ENCODE measurements at places on chromosomes 12 and 14.
A peak's percentile ranks its signal among the peaks of the same experiment; 100 is the strongest.

GRCh38 chr14:93954900-93955849 lies 21.2 kb downstream of the ASB2 start:
- peak; percentile 67 for DNase-seq

GRCh38 chr14:101191101-101191720 lies 287.7 kb upstream of the RTL1 start:
- DNase-seq, result no peak

GRCh38 chr12:127070515-127071157 lies 1196.3 kb upstream of the TMEM132C start:
- no peak for DNase-seq

DNA sequence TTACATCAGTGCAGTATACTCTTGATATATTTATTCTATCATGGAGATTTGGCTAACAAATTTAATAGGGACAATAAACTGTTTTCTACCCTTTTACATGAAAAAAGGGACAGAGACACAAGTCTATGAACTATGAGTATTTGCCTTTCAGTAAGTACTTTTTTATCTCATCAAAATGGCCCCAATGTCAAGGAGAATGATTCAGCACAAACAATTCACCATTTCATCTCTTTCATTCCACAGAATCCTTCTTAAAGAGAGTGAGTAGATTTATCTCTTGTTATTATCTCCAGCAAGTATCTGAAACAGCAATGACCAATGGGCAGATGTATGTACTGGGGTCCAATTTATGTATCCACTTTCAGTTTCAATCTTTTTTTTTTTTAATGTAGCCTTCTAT lies 447.5 kb downstream of the NPAS3 start:
- no peak for DNase-seq

DNA sequence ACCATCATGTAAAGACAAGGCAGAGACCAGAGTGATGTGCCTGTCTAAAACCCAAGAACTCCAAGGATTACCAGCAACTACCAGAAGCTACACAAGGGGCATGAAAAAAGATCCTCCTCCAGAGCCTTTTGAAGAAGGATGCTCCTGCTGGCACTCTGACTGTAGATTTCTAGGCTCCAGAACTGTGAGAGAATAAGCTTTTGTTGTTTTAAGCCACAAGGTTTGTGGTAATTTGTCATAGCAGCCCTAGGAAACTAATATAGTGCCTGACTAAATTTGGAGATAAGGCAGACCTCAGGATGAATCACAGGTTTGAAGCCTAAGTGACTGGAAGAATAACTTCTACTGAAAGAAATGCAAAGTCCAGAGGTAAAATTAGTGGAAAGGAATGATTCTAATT lies 132.9 kb downstream of the CEP83 start:
- no peak for DNase-seq

GRCh38 chr12:114400925-114401324 lies 5.0 kb downstream of the TBX5 start:
- DNase-seq, result no peak

DNA sequence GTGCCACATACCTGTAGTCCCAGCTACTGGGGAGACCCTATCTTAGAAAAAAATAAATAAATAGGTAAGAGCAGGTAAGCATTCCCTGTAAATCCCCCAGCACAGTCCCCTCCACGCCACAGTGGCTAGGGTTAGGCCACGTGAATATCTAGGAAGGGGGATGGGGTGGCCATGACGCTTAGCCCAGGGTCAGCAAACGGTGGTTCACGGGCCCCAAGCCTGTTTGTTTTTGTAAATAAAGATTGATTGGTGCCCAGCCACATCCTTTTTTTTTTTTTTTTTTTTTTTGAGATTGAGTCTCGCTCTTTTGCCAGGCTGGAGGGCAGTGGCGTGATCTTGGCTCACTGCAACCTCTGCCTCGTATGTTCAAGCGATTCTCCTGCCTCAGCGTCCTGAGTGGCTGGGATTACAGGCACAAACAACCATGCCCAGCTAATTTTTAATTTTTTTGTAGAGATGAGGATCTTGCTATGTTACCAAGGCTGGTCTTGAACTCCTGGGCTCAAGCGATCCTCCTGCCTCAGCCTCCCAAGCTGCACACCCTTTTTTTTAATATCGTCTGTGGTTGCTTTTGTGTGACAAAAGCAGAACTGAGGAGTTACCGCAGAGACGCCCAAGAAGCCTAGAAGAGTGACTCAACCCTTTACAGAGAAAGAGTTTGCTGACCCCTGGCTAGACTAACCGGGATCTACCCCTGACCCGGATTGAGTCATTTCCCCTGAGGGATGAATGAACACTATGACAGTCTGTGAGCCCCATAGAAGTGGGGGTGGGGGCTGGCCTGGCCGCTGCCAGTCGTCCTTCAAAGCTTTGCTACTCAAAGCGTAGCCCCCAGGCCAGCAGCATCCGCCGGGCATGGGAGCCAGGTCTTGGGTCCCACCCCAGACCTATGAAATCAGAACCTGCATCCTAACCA lies 113.7 kb upstream of the NCOR2 start:
- DNase-seq, result peak; percentile 8

GRCh38 chr14:68546839-68547238 lies 246.0 kb downstream of the ZFP36L1 start:
- DNase-seq, result no peak

GRCh38 chr12:14981049-14981448 lies 8.2 kb downstream of the PDE6H start:
- no peak for DNase-seq

GRCh38 chr12:74431801-74432200 lies 105.8 kb upstream of the ATXN7L3B start:
- DNase-seq, result no peak

- DNase-seq, result no peak
Observed at GRCh38 chr12:131167334-131167733, 213.6 kb downstream of the ADGRD1 start.

GRCh38 chr14:75375983-75376382 lies 51.8 kb upstream of the JDP2 start:
- DNase-seq, result no peak

DNA sequence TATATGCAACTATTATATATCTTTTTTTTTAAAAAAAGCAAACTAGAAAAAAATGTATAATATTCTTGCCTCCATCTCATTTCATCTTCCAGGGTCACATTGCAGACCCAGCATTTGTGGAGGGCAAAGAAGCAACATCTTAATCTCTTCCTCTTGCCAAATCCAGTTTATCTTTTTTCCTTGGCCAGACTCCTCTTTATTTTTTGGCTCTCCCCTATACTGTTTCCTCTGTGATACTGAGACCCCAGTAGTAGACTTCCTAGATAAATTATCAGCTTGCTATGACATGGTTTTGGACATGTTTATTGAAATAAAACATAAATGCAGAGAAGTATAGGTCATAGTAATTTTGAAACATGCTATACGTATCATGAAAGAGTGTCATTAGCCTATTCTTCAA lies 303.8 kb upstream of the DDHD1 start:
- DNase-seq, result no peak

GRCh38 chr12:55673638-55674037 lies 34.1 kb downstream of the ITGA7 start:
- no peak for DNase-seq

- DNase-seq, result no peak
Observed at GRCh38 chr14:55546212-55546874, 33.7 kb upstream of the KTN1 start.

DNA sequence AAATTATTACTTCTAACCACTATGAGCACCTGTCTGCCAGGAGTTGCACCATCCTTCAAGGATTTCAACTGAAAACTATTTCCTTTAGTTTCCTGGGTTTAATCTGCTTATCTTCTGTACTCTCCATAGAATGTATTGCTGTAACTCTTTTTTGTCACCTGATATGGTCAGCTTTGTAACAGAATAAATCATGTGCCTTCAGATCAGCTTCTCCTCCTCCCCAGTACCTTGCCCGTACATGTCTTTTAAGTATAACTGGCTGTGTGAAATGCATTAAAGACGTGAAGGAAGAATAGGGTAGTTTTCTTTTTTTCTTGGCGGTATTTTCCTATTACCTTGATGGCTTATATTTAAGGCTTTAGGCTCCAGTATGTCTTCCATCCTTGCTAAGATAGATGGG lies 200.3 kb upstream of the NAV3 start:
- no peak for DNase-seq

- DNase-seq, result no peak
Observed at GRCh38 chr12:125336246-125336645, 271.0 kb downstream of the AACS start.

GRCh38 chr12:6820166-6820565 lies 1.5 kb upstream of the GPR162 start:
- no peak for DNase-seq

GRCh38 chr14:93707475-93707874 lies 80.8 kb downstream of the PRIMA1 start:
- no peak for DNase-seq

GRCh38 chr12:13179211-13180074 lies 17.1 kb upstream of the EMP1 start:
- DNase-seq, result peak; percentile 78

DNA sequence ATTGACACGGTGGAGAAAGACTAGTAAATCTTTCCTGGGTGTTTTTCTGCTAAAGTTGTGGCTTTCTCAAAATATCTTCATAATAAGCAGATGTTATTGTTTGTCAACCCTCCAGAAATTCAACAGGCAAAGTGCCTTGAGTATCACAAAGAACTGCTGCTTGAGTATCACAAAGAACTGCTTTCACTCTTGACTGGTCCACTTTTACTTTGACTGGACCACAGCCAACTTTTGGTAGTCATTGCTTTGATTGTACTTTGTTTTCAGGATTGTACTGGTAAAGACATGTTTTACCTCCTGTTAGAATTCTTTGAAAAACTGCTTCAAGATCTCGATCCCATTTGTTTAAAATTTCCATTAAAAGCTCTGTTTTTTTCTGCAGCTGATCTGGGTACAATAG lies 62.6 kb downstream of the PDZRN4 start:
- DNase-seq, result no peak

DNA sequence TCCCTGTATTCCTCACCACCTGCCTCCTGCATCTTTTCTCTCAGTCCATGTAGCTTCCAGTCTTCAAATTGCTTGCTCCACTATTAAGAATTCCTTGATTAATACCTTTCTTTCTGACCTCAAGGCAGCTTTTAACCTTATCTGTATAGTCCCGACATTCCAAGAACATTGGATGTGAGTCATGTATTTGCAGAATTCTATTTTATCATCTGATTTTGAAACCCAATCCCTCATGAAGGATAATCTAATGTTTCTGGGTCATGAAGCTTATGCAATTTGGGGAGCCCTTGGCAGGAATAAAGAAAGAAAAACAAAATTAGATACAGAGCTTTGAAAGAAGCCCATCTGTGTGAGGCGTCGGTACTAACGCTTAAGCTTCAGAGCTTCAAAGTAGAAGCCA lies 63.4 kb upstream of the CCND2 start:
- no peak for DNase-seq

GRCh38 chr14:105448706-105449111 lies 25.9 kb upstream of the CRIP2 start:
- DNase-seq, result peak; percentile 76

GRCh38 chr12:98329589-98329988 lies 185.8 kb upstream of the TMPO start:
- DNase-seq, result no peak

DNA sequence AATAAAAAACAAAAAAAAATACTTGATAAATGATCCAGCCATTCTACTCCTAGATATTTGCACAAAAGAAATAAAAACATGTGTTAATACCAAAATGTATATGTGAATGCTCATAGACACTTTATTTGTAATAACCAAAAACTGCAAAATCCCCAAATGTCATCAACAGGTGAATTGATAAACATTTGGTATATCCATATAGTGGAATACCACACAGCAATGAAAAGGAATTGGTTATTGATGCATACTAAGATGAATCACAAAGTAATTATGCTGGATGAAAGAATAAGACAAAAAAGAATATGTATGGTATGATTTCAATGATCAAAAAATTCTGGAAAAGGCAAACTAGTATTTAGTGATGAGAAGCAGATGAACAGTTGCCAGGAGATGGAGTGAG lies 124.7 kb upstream of the VASH1 start:
- DNase-seq, result no peak

DNA sequence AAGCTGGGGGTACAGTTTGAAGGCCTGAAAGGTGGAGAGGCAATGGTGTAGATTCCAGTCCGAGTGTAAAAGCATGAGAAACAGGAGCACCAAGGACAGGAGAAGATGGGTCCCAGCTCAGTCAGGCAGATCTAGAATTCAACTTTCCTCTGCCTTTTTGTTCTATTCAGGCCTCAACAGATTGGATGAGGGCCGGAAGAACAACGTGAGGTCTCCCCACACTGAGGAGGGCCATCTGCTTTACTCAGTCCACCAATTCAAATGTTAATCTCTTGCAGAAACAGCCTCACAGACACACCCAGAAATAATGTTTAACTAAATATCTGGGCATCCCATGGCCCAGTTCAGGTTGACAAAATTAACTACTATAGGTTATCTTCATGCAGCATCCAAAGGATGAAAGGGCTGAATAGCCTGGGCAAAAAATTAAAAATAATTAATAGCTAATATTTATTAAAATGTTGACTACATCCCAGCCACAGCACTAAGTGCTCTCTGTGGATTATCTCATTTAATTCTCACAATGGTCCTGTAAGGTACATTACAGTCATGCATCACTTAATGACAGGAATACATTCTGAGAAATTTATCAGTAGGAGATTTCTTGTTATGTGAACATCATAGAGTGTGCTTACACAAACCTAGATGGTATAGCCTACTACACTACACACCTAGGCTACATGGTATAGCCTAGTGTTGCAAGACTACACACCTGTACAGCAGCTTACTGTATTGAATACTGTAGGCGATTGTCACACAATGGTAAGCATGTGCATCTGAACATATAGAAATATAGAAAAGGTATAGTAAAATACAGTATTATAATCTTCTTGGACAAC lies 22.5 kb downstream of the BTG1 start:
- no peak for DNase-seq

- no peak for DNase-seq
Observed at GRCh38 chr12:132142679-132143335, 1.3 kb downstream of the DDX51 start.

GRCh38 chr14:53412819-53413675 lies 259.9 kb upstream of the DDHD1 start:
- DNase-seq, result no peak

Measured in CD4-positive, alpha-beta T cell treated with Interleukin-6 for 4 hours (primary cell).